Panc1 (cell line): ENCODE measurements at places on chromosomes 2 and 18.

DNA sequence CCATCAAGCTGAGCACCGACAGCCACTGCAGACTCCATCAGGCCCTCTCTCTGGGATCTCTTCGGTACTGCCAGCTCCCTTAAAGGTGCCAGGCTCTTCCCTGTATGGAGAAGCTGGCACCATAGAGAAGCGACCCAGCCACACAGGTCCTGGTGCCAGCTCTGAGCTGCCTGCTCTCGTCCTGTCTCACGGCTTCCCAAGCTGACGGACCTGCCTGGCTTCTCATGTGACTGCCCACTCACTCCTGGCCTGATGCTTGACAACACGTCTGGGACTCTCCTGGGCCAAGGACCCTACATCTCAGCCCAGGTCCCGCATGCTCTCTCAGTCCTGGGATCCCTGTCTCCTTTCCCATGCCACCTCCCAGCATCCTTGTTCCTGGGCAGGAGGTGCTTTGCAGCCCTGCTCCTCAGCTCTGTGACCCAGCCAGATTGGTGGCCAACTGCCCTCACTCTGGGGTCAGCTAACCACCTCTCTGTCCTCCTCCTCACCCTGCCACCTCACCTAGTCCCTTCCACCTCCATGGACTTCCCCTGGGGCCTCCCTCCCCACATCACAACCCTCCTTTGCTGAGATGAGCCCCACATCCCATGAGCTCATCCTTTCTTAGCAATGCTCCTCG is 12.5 kb upstream of the ATOH8 start:
- peaks cover 24% of the 10 kb centered on the region for H3K4me1 ChIP-seq
- H3K27me3 ChIP-seq, result no peaks in the 10 kb centered on the region
- no peaks in the 10 kb centered on the region for H3K36me3 ChIP-seq
- peak overlapping the region; percentile 74 for H3K27ac ChIP-seq

GRCh38 chr18:79935499-79935898 is 16.0 kb downstream of the SLC66A2 start:
- no peak overlapping the region for H3K27ac ChIP-seq
- H3K27me3 ChIP-seq, result no peaks in the 10 kb centered on the region
- H3K36me3 ChIP-seq, result no peaks in the 10 kb centered on the region
- no peak for DNase-seq
- H3K4me1 ChIP-seq, result 0 out of 2 replicates have a peak, but pooled peaks cover 3% of the 10 kb centered on the region

DNA sequence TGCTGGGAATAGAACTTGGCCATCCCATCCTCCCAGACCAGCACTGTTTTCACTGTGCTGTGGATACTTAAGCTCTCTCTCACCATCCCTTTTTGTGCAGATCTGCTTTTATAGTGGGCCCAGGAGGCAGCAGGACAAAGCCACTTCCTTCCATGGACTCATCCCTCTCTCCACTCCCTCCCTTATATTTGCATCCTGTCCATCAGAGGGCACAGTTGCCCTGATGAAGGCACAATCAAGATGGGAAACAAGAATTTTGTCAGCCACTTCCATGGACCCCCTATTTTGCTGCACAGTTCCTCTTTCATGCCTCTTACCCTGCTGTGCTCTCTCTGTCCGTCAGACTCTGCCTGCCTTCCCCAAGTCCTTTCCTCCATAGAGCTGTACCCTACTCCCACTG is 338.7 kb downstream of the HRH4 start:
- H3K27me3 ChIP-seq, result no peaks in the 10 kb centered on the region; the same call in 1 of the 2 replicates
- no peak overlapping the region for H3K27ac ChIP-seq
- no peak overlapping the region for H3K4me3 ChIP-seq
- no peaks in the 10 kb centered on the region; the same call in 1 of the 2 replicates for H3K36me3 ChIP-seq
- no peaks in the 10 kb centered on the region for H3K4me1 ChIP-seq
- no peak for DNase-seq

- no peak for DNase-seq
- no peak overlapping the region for H3K27ac ChIP-seq
- H3K4me1 ChIP-seq, result peaks cover 2% of the 10 kb centered on the region; the same call in 1 of the 2 replicates
- H3K4me3 ChIP-seq, result no peak overlapping the region
- no peaks in the 10 kb centered on the region for H3K36me3 ChIP-seq
- peaks cover 27% of the 10 kb centered on the region for H3K27me3 ChIP-seq
These were observed 130.6 kb upstream of the ZNF236 start for GRCh38 chr18:76691800-76692199.

DNA sequence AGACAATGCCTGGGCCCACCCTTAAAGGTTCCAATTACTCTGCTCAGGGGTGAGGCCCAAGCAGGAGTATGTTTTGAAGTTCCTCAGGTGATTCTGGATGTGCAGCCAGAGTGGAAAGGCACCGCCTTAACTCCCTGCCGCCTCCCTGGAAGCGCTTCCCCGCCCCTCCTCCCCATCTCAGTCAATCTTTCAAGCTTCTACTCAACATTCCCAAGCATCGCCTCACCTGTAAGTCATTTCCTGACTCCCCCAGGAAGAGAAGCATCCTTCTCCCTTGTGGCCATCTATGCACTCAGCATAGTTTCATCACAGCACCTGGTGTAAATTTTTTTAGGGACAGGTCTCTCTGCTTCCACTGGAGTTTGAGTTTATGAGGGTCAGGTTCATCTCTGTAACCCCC is 67.5 kb downstream of the MYL12B start:
- H3K4me1 ChIP-seq, result no peaks in the 10 kb centered on the region
- peak overlapping the region; percentile 27; the same call in 1 of the 2 replicates for H3K27ac ChIP-seq

DNA sequence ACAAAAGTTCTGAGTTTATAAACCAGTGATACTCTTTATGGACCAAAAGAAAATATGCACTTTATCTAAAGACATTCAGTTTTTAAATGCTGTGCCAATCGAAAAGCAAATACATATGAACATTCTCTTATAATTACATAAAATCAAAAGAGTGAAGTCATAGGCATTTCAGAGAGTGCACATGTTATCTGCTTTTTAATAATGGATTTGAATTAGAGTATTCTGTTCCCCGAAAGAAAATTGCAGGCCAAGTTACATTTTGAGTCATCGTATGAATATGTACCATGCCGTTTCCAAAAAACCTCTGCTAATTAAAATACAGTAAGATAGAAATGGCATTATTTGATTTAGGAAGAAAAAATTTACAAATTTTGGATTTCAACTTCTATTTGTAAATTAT is 565.7 kb downstream of the ZEB2 start:
- DNase-seq, result no peak
- H3K27me3 ChIP-seq, result no peaks in the 10 kb centered on the region
- H3K27ac ChIP-seq, result no peak overlapping the region
- H3K4me3 ChIP-seq, result no peak overlapping the region
- no peaks in the 10 kb centered on the region for H3K4me1 ChIP-seq
- no peaks in the 10 kb centered on the region for H3K36me3 ChIP-seq

DNA sequence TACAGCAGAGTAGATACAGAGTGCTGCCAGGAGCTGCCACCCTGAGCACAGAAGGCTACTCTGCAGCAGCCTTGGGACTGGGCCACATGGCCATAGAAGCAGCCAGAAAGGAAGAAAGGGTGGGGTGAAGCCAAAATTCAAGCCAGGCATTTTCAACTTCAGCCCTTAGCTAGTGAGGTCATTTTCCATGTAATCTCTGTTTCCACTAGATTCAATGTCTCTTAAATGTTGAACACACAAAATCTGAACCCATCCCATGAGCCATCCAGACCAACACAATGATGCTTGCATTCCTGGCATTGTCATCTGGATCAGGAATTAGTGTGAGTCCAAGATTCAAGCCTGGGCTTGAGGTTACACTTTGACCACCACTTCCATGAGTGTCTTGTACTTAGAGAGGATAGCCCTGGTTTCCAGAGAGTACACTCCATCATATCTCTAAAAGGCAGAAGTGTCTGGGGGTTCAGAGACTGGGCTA is 243.6 kb downstream of the OSR1 start:
- no peaks in the 10 kb centered on the region for H3K36me3 ChIP-seq
- H3K27ac ChIP-seq, result no peak overlapping the region
- no peak for DNase-seq
- H3K27me3 ChIP-seq, result no peaks in the 10 kb centered on the region
- no peaks in the 10 kb centered on the region for H3K4me1 ChIP-seq

DNA sequence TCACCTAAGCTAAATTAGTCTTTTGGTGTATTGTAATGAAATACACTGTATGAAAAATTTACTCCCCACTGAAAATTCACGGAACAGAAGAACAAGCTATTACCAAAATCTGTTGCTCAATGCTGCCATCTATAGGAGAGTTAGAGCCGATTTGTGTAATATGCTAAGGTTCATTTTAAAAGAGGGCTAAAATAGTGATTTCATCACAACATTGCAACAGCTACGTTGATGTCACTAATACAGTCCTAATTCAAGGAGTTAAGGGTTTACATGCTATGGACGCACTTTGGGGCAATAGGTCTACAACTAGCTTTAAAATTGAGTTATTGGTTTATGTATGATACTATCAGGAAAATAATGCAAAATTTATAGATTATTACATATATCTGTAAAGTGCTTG is 3.0 kb upstream of the IRS1 start:
- DNase-seq, result no peak
- H3K4me3 ChIP-seq, result no peak overlapping the region
- no peaks in the 10 kb centered on the region for H3K36me3 ChIP-seq

DNA sequence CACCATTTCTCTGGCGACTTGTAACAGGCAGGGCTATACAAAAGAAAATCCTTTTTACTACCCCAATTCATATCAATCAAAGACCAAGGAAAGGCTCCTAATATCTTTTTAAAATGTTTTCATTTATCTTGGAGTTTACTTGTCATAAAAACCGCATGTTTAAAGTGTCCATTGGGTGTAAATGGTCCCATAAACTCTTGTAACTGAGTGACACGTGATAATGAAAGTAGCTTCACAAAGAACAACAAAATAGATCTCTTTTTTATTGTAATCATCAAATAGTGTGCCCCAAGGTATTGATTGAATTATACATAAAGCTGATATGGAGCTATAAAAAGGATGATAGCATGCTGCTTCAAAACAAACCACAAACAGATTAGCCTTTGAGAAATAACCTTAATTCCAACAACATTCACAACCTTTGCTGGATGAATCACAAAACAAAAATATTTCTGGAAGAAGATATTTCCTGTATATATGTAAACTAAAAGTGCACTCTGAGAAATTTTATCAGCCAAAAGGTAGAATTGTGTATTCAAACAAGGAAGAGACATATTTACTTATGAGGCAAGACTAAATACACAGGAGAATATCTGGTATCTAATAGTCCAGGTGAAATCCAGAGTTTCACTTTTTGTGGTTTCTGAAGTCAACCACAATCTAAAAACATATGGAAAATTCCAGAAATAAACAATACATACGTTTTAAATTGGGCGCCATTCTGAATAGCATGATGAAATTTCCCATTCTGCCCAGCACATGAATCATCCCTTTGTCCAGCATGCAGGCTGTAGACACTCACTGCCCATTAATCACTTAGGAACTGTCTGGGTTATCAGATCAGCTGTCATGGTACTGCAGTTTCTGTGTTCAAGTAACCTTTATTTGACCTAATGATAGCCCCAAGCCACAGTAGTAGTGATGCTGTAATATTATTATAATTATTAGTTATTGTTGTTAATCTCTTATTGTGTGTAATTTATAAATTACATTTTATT is 237.5 kb downstream of the PIK3C3 start:
- H3K27ac ChIP-seq, result no peak overlapping the region
- H3K4me1 ChIP-seq, result no peaks in the 10 kb centered on the region
- no peak overlapping the region for H3K4me3 ChIP-seq
- no peaks in the 10 kb centered on the region for H3K27me3 ChIP-seq

GRCh38 chr2:74702001-74702715 is 48.1 kb downstream of the SEMA4F start:
- DNase-seq, result no peak
- H3K36me3 ChIP-seq, result no peaks in the 10 kb centered on the region
- H3K4me3 ChIP-seq, result no peak overlapping the region
- H3K4me1 ChIP-seq, result no peaks in the 10 kb centered on the region
- H3K27me3 ChIP-seq, result peaks cover 5% of the 10 kb centered on the region

GRCh38 chr2:238066218-238066617 is 5.4 kb downstream of the SCLY start:
- H3K4me3 ChIP-seq, result no peak overlapping the region
- H3K36me3 ChIP-seq, result peaks cover 13% of the 10 kb centered on the region
- no peak for DNase-seq
- no peaks in the 10 kb centered on the region for H3K27me3 ChIP-seq
- peaks cover 5% of the 10 kb centered on the region; the same call in 1 of the 2 replicates for H3K4me1 ChIP-seq

DNA sequence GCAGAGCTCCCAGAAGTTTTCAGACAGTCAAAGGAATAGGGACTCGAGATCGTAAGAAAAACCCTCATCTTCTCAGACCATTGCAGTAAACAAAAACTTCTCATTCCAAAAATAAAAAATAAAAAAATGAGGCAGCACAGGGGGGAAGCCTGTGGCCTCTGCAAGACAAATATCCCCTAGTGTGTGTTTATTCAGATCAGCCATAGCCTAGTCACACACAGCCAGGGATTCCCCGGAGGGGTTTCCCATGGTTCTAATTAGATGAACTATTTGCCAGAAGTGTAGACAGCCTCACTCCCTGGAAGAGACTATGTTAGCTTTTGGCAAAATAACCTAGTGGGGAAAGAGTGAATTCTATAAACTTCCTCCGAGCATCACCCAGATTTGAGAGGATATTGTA is 122.9 kb upstream of the KLF7 start:
- DNase-seq, result no peak
- H3K4me3 ChIP-seq, result no peak overlapping the region
- no peaks in the 10 kb centered on the region for H3K4me1 ChIP-seq
- H3K27me3 ChIP-seq, result no peaks in the 10 kb centered on the region

DNA sequence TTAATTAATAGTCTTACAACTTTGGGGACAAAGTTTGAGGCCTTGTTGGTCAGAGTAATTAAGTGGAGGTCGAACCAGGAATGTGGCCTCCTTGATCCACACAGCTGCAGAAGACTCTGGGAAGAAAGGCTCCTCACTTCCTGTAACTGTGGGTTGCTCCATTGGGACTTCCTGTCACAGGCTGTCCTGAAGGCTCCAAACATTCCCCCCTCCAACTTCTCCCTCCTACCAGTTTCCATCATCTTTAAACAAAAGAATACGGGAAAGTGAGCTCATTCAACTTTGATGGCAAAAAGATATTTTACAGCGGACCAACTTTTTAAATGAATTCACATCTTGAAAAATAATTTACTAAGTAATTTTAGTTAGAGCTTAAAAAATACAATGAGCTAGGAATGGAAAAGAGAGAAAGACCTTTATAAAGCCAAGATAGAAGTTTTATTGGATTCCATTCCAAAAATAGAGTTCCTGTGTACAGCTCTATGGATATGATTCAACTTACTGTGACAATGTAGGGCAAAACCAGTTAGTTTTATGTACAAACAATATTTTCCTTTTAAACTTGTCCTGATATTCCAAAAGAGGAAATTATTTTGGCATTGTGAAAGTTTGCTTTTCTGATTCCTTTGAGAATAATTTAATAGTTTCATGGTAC is 212.0 kb upstream of the NABP1 start:
- no peaks in the 10 kb centered on the region for H3K4me1 ChIP-seq
- no peak overlapping the region for H3K4me3 ChIP-seq
- no peaks in the 10 kb centered on the region for H3K27me3 ChIP-seq

- peaks cover 3% of the 10 kb centered on the region for H3K27me3 ChIP-seq
- H3K4me3 ChIP-seq, result no peak overlapping the region
- no peaks in the 10 kb centered on the region for H3K4me1 ChIP-seq
- H3K36me3 ChIP-seq, result no peaks in the 10 kb centered on the region
These were observed 17.4 kb downstream of the ZNF521 start for GRCh38 chr18:25334588-25334987.

DNA sequence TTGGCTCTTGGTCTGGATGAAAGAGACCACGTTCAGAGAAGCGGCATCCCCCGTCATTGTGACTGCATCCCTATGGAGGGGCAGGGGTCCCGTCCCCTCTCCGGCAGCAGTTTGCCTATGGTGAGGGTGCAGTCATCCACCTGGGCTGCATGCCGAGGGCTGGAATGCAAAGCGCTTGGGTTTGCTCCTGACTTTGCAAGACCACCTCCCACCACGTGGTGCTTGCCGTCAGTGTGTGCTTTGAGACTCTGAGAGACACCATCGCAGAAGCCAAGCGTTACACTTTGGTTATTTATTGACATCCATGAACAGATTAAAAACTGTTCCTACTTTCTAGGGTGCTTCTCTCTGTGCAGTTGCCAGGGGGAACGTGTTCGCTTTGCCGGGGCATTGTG is 59.5 kb downstream of the SH3RF3 start:
- peaks cover 8% of the 10 kb centered on the region; the same call in 1 of the 2 replicates for H3K4me1 ChIP-seq
- peaks cover 2% of the 10 kb centered on the region; the same call in 1 of the 2 replicates for H3K27me3 ChIP-seq
- no peak overlapping the region for H3K27ac ChIP-seq
- DNase-seq, result no peak
- H3K36me3 ChIP-seq, result no peaks in the 10 kb centered on the region
